ENCODE measurements at places on chromosomes 11 and 22.

DNA sequence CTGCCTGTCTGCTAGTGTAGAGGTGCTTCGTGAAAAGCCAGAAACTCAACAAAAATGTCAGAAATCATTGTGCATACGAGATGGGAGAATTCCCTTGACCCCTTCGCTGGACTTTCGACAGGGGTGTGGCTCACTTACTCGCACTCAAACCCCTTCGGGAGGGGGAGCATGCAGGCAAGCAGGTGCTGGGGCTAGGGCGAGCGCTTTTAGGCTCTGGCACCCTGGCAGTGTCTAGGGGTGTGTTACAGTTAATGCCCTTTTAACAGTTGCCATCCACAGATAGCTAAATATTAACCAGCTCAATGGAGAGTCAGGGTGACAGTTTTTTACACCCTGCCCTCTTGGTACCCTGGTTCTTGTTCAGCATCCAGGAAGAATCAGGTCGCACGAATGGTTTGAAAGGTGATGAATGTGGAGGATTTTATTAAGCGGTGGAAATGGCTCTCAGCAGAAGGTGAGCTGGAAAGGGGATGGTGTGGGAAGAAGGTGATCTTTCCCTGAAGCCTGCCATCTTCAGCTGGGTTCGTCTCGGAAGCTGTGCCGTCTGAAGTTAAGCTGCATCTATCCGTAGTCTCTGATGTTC lies 59.6 kb upstream of the SHANK2 start:
- no peak for DNase-seq

DNA sequence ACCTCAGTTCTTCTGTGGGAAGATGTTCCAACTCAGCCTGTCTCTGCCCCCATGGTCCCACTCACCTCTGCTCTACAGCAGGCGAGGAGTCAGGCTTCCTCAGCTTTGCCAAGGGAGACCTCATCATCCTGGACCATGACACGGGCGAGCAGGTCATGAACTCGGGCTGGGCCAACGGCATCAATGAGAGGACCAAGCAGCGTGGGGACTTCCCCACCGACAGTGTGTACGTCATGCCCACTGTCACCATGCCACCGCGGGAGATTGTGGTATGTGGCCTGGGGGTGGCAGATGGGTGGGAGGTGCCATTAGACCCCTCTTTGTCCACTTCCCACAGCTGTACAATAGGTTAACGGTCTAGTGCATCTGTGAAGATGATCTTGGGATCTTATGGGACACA lies 73.3 kb downstream of the MYO7A start:
- no peak for DNase-seq

DNA sequence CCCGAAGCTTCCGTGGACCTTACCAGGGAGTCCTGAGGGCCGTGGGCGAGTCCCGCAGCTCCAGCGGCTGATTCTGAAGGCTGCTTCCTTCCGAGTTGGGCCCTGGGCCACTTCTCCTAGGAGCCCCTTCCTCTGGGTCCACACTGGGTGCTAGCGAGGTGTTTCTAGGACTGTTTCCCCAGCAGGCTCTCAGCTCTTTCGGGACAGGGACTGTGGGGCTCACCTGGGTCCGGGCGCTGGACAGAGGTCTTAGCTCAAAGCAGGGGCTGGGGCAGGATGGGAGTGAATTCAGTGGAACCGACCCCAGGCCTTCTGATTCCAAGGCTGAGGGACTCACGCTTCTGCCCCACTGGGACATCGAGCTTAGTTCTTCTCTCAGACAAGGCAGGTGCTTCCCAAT lies 29.3 kb upstream of the CSNK1E start:
- DNase-seq: no peak

GRCh38 chr11:76834151-76834550 lies 26.6 kb upstream of the ACER3 start:
- no peak for DNase-seq

DNA sequence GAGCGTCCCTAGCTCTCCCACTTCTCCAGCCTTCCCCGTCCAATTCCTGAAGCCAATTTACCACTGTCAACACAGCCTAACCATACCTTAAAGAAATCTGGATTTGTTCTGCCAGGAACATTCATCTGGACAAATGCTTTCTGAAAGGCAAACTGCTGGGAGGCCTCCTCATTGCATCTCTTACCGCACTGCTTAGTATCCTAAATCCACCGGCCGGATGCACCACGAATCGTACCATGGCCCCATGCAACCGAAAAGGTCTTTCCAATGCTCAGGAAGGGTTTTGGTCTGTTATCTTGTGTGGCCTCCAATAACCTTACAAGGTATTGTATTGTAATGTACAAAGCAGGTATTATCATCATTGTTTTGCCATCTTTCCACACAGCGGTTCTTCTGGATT lies 57.6 kb downstream of the MYH9 start:
- DNase-seq: no peak

GRCh38 chr22:22713416-22713815 lies 69.0 kb downstream of the GGTLC2 start:
- DNase-seq: no peak

- no peak for DNase-seq
Observed at GRCh38 chr22:39920134-39920743, 19.4 kb downstream of the GRAP2 start.

GRCh38 chr11:125348674-125349309 lies 147.3 kb downstream of the FEZ1 start:
- peak; percentile 14 for DNase-seq

DNA sequence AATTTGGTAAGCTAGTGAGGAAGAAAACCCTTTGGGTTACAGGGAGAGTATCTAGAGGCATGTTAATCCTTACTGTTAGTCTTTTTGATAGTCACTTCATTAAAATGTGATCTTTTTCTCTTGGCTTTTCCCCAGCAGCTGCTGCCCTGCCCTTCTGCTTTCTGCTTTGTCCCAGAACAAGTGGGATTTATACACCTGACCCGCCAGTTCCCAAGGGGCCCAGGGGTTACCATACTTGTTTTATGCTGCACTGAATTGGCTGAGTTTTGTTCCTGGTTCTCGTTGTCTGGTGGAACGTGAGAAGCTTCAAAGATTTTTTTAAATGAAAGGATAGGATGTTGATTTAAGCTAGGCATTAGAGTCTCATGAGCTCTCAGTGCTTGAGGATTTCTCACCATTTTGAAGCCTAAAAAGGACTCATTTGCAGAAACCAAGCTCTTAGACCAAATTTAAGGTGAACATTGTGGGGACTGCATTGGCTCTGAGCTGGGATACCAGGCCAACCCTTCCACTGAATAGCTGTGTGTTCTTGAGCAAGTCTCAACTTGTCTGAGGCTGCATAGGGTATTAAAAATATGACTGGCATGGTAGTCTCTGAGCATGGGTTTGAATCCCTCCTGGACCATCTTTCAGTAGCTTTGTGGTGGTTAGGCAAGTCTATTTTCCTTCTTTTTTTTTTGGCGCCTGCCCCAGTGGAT lies 6.6 kb downstream of the LIMK2 start:
- DNase-seq: no peak

DNA sequence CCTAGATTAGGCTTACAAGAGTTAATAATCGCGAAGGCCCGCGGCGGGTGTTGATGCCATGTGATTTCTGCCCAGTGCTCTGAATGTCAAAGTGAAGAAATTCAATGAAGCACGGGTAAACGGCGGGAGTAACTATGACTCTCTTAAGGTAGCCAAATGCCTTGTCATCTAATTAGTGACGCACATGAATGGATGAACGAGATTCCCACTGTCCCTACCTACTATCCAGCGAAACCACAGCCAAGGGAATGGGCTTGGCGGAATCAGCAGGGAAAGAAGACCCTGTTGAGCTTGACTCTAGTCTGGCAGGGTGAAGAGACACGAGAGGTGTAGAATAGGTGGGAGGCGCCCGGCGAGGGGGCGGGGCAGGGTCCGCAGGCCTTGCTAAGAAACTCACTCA lies 65.5 kb downstream of the AAMDC start:
- DNase-seq: no peak

GRCh38 chr11:64990222-64990923 lies 6.4 kb downstream of the BATF2 start:
- DNase-seq: no peak

GRCh38 chr22:49361164-49361563 lies 466.5 kb downstream of the BRD1 start:
- DNase-seq: no peak

DNA sequence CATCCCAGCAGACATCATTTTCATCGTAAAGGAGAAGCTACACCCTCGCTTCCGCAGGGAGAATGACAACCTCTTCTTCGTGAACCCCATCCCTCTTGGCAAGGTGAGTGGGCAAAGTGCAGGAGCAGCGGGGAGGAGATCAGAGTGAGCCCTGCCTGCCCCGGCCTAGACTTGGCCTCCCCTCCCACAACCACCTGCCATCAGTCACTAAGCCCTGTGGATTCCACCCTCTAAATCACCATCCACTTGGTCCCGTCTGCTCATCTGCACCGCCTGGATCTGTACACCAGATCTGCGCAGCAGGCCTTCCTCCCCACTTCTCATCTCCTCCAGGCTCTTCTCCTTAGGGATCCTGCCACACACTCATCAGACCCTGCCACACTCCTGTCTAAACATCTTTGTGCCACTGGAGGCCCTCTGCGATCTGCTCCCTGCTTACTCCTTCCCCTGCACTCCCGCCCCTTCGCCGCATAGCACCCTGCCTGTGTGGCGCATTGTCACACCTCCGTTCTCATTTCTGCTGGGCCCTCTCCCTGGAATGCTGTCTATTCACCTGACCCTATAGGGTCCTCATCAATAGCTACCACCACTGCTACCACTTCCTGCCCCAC lies 14.2 kb downstream of the UCP2 start:
- no peak for DNase-seq

DNA sequence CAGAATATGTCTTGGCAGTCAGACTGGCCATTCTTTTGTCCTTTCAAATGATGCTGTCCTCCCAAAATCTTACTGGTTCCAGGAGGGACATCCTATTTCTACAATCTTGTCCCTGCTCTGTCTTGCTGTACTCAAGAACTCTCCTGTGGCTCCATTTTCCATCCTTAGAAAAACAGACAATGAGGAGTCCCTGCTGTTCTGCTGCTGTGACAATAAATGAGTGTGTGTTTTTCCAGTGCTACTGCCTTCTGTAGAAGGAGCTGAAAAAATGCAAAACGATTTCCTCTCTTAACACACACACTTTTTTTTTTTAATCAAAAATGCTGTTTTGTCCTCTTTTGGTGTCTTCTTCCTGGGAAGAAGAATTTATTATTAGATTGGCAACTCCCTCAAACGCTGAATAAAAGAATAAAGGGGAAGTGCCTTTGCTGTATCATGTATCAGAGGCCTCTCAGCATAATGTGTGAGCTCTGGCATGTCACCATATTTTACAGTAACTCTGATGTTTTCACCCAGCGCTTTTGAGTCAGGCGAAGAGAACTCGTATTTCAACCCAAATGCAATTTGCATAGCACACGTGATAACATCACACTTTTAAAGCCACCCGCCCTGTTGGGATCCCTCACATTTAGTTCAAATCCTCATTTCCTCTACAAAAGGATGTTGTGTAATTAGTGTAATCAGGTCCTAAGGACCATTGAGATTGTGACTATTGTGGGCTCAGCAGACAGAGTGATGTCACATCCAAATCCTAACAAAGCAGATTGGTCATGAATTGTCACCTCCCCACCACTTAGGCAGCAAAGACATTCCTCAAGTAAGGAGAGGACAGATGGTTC lies 496.0 kb upstream of the LARGE1 start:
- no peak for DNase-seq

- DNase-seq: peak; percentile 65
Observed at GRCh38 chr22:49724893-49725489, 102.7 kb downstream of the BRD1 start.

- DNase-seq: no peak
Observed at GRCh38 chr11:58152781-58153180, 27.5 kb upstream of the OR9I1 start.

GRCh38 chr22:27719535-27720227 lies 81.9 kb downstream of the MN1 start:
- DNase-seq: peak; percentile 9

DNA sequence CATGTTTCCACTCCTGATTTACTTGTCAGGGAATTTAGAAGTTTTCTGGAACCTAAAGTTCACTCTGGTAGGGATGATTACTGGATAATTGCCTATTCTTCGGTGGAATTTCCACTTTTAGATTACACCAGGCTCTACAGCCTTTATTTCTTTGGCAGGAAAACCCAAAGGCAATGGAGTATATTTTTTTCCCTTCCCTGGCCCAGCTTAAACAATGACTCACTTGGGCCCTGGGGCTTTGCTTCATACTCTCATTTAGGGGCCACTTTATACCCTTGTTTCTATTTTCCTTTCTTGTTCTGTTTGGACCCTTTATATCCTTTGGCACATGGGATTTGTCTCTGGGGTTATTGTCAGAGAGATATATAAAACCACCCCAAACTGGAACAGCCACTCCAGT lies 114.7 kb downstream of the CSTPP1 start:
- DNase-seq: no peak

GRCh38 chr11:130999992-131000770 lies 83.9 kb upstream of the SNX19 start:
- DNase-seq: peak; percentile 37

GRCh38 chr22:22430111-22430820 lies 78.3 kb downstream of the ZNF280B start:
- no peak for DNase-seq

DNA sequence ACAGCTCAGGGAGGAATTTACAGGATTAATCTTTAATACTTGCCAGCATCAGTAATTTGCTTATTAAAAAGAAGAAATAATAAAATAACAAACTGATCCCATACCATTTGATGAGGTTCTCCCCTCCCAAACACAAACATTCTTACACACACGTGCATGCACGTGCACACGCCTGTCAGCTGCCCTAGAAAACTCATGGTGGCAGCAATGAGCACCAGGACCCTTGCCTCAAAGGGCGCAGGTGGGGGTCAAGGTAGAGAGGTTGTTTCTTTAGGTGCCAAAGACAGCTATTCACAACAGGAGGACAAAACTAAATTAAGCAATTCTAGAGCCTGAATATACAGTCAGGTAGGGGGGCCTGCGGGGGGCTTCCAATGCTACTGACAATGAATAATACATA lies 219.3 kb downstream of the BUD13 start:
- DNase-seq: no peak

DNA sequence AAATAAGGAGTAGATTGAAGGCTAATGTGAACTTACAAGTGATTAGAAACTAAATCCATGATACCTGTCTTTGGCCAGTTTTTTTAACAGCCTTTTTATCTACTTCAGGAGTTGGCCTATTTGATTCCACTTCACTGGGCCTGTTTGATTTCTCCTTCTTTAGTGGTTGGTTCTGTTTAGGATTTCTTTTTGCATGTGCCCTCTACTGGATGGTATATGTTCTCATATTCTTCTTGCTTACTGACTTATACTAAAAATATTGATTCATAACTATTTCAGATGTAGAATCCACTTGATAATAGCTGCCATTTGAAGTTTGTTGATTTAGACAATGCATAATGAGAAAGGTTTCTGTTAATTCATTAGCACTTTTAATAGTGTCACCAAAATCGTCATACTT lies 53.9 kb downstream of the USP47 start:
- DNase-seq: no peak

DNA sequence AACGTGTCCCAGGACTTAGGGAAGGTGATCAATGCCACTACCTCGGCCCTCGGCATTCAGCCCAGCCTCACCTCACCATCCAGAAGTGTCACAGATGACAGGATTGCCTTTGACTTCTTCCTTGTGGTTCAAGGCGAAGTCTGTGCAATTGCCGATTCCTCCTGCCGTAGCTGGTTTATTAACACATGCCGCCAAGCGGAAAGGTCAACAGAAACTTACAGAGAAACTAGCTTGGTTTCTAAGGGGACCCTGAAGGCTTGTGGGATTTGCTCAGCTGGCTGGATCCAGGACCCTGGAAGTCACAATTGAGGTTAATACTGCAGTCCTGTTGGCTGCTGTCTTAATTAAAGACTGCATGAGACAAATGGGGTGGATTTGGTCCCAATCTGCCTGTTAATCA lies 65.6 kb downstream of the SHANK2 start:
- no peak for DNase-seq

- DNase-seq: no peak
Observed at GRCh38 chr11:131756479-131757110, 386.2 kb downstream of the NTM start.

GRCh38 chr11:41250408-41250935 lies 209.0 kb downstream of the LRRC4C start:
- DNase-seq: no peak
